ENCODE measurements at places on chromosomes 13 and 19.

DNA sequence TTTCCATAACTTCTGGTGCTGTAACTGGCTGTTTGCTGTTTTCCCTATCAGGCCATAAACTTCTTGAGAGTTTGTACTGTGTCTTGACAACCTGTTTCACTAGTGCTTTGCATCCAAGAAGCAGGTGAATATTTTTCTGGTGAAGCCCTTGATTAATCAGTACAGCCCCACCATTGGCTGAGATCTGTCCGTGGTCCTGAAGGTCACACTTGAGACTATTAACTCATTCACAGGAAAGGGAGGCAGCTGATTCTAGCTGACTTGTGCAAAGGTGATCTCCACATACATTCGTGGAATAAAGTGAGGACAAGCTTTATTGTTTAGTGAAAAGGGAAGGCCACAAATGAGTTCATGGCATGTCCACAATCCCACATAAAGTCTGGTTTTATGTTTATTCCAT, 61.4 kb upstream of the ZNF835 start:
- no peak for DNase-seq

GRCh38 chr19:46713781-46714443, 3.0 kb downstream of the PRKD2 start:
- peak; percentile 61 for DNase-seq

DNA sequence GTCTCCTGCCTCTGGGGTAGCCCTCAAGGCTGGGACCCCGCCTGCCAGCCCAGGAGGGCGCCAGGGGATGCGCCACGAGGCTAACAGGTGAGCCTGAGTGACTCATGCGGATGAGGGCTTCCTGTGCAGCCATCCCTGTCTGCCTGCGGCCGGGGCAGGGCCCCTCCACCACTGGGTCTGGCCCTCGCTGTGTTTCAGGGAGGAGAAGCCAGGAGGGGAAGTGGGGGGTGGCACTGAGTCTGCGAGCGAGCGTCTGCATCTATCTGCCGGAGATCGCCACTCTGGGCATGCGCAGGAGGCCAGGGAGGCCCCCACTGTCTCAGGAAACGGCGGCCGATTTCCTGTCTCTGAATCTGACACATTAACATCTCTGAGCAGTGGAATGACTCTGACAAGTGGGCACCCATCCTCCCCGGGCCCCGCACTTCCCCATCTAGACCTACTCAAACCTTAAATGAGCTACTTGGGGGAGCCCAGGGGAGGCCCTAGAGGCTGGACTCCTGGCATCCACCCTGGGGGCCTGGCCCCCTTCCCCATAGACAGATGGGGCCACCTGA, 19.7 kb downstream of the RFX1 start:
- peak; percentile 97 for DNase-seq

DNA sequence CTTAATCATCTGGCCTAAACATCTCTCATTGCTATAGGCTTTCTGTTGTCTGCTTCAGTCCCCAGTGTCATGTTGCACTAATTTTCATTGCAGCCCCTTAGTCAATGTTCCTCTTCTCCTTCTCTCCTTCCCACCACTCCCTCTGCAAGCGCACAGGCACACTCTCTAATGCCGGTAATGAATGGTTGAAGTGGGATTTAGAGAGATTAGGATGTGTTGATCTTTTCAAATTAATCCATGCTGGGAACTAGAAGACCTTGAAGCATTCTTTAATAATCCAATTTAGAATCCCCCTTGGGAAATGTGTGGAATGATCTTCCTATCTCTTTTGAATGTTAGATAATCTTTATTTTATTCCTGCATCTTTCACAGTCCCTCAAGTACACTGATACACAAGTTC, 33.2 kb upstream of the NDFIP2 start:
- DNase-seq = no peak

DNA sequence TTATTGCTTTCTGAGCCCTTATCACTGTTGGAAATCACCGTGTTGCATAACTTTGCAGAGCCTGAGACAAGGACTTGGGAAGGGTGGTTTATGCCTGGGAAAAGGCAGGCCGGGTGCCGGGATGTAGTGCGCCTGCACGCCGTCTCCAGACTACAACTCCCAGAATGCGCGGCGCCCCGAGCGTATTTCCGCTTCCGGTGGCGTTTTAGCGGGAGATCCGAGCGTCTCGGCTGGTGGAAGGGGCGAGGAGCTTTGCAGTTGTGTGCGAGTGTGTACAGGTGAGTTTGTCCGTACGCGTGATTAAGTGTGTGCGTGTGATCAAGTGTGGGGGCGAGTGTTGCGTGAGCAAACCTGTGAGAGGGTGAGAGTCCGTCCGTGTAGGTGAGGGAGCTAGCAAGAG, 75.4 kb downstream of the PEG3 start:
- no peak for DNase-seq

DNA sequence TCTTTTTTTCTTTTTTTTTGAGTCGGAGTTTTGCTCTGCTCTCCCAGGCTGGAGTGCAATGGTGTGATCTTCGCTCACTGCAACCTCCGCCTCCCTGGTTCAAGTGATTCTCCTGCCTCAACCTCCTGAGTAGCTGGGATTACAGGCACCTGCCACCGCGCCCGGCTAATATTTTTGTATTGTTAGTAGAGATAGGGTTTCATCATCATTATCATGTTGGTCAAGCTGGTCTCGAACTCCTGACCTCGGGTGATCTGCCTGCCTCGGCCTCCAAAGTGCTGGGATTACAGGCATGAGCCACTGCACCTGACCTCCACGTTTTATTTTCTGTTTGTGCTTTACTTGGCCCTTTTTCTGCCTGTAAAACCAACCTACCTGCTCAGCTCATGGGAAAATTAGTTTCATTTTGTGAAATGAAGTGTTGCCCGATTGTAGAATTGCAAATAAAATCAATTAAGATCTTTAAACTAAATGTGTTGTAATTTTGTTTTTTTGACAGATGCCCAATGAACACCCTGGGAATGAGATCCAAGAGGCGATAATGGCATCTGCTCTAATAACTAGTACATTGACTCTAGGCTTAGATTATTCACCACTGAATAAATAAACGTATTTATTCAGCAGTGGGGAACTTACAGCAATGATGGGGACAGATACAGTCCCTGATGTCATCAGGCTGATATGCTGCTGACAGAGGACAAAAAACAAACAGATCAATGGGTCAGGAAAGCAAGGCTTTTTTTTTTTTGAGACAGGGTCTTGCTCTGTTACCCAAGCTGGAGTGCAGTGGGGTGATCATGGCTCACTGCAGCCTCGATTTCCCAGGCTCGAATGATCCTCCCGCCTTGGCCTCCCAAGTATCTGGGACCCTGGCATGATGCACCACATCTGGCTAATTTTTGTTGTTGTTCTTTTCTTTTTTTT, 2.2 kb upstream of the RAB11B start:
- DNase-seq = no peak

DNA sequence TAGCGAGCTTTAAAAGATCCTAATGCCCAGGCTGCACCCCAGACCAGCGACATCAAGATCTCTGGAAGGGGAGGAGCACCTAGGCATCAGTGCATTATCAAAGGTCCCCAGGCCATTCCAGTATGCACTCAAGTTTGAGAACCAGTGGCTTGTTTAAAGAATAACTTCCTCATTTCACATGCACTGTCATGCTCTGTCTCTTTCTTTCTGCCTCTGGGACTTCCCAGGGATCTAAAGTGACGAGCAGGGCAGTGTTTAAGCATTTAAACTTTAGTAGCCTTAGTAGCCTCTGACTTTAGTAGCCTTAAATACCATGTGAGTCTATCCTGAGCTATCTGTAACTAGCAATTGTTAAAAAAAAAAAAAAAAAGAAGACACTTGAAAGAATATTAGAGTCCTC, 8.9 kb upstream of the FARP1 start:
- no peak for DNase-seq

- DNase-seq = no peak
Measured at GRCh38 chr19:48633148-48634035, 3.8 kb downstream of the DBP start.

DNA sequence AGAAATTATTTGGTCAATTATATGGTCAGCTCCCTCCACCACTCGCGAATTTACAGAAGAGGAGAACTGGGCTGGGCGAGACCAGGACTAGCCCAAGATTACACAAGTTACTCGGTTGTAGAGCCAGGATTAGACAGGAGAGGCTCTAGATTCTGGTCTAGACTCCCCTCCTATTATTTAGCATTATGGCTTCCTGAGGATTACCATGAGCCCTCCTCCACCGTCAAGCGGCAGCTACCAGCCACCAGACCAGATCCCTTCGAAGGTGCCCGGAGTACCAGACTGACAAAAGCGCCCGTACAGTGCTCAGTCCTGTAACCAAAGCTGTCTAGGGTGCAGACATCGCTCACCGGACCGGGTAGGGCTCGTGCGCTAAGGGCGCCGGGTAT, 497 bp upstream of the MLNR start:
- DNase-seq = no peak

DNA sequence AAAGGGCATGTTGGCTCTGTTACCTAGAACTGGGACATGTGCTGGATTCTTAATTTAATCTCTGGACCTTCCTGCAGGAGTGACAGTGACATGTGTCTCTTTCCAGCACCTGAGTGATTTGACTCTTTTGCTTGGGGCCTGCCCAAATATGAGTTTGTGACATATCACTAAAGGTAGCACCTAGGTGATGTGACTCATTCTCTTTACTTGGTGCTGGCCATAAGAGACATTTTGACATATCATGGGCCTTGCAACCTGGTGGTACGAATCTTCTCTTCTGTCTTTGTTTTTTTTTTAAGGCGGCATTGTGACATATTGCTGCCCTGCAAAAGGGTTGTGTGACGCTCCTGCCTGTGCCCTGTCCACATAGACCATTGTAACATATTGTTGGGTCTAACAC, 65.9 kb upstream of the ZNF43 start:
- DNase-seq = no peak

- no peak for DNase-seq
Measured at GRCh38 chr19:48558018-48558684, 6.2 kb downstream of the SULT2B1 start.

DNA sequence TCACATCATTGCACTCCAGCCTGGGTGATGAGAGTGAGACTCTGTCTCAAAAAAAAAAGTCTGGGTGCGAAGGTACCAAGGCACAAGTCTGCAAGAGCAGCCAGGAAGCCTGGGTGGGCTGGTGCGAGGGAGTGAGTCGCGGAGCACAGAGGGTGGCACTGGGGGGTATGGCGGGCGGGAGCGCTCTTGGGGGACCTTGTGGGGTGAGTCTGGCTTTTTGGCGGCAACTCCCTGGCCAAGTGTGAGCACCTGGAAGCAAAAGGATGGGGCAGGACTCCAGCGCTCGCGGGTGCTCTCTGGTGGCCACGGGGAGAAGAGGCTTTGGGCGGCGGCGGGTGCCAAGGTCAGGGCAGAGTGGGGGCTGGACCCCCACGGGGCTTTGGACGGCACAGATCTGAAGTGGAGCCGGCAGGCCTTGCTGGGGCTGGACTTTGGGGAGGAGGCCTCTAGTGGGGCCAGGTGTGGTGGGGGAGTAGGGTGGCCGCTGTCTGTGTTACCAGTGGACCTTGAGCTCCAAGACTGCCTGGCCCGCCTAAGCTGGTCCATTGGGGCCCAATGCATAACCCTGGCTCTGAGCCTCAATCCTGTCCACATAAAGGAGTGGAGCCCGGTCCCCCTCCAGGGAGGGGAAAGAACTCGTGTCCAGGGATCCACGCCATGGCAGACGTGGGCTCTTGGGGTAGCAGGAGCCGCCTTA, 1.6 kb downstream of the P2RY11 start:
- peak; percentile 59 for DNase-seq

- DNase-seq = no peak
Measured at GRCh38 chr13:40564342-40565001, 102.0 kb downstream of the FOXO1 start.

DNA sequence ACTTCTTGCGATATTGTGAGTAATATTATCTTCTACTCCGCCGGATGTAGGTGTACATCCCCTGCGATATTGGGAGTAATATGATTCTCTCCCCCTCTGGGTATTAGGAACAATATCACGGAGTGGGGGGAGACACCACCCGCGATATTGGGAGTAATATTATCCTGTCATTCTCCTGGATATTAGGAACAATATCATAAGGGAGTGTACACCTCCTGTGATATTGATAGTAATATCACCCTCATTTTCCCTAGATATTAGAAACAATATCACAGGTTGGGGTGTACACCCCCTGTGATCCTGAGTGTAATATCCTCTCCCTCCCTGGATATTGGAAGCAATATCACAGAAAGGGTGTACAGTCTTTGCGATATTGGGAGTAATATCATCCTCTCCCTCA, 64.3 kb upstream of the CEACAM21 start:
- no peak for DNase-seq

GRCh38 chr13:24124789-24125476, 35.6 kb upstream of the SPATA13 start:
- no peak for DNase-seq

DNA sequence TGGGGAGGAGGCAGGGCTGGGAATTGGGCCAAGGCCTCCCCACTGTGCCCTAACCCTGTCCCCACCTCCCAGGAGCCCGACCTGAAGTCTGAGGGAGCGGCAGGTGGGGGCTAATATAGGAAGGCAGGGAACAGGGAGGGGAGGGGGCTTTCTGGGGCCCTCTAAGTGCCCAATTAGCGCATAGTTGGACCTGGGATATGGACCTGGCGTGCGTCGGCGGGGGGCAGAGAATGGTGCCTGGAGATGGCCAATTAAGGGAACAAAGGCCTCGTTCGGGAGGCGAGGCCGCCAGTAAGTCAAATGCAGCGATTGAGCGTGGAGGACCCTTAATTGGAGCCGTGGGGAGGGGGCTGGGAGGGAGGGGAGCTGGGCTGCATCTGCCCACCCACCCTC, at the start of gene C19orf85:
TSS of gene C19orf85 (minus strand) at position 90 of the 393 bp plus-strand sequence. CDS start 197 bp downstream, outside the sequence.
- no peak for DNase-seq

DNA sequence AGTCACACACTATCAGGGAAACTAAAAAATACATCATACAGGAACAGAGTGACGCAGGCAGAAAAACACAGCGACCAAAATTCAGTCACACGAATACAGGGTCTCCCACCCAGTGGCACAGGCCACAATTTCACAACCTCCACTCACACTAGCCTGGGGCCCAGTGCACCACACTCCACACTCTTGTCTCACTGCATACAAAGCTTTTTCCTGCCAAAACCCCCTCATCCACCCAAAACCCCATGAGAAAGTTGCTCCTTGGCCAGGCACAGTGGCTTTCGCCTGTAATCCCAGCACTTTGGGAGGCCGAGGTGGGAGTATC, 1.2 kb downstream of the S1PR5 start:
- DNase-seq = no peak

- DNase-seq = no peak
Measured at GRCh38 chr13:43877766-43878165, 1.8 kb downstream of the CCDC122 start.

DNA sequence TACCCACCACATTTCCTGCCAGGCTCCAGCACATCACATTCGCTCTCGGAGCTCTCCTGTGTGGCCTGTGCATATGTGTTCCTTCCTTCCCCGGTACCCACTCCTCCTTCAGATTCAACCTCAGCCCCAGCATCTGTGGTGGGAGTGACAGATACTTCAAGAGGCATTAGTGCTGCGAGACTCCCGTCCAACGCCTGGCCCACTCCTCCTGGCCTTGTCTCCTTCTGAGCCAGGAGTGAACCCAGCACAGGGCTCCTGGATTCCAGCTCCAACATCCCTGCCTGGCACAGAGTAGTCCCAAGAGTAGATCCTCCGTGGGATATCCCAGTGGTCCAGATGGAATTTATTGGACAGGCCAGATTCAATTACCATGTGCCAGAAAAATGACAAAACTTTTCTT, 55.9 kb downstream of the SACS start:
- DNase-seq = no peak
